Stimulated activated CD4-positive, alpha-beta T cell treated with anti-CD3 and anti-CD28 coated beads, Interleukin-4, amount 100 ng/mL, for 4 hours (primary cell): ENCODE measurements at places on chromosomes 2 and 18.
A peak's percentile ranks its signal among the peaks of the same experiment; 100 is the strongest.

GRCh38 chr2:23286758-23287704 lies 97.9 kb upstream of the KLHL29 start:
- DNase-seq: no peak

DNA sequence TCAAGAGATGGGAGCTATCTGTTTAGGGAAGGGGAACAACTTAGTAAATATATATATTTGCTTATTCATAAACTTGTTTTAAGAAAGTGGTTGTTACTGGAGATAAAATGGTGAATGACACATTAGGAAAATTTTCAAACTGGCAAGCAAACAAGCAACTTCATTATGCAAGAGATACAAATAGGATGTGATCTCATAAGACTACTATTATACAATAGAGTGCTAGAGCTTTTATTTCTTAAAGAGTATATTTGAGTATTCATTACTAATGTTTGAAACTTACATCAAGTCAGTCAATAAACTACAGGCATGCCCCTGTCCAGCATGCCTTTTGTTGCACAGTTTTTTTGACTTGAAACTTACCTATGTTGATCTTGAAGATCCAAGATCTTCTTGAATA lies 355.2 kb upstream of the KCNJ3 start:
- no peak for DNase-seq

GRCh38 chr2:12719400-12720277 lies 2.9 kb downstream of the TRIB2 start:
- no peak for DNase-seq

- DNase-seq: peak; percentile 19
Measured at GRCh38 chr18:37778417-37779165, 213.0 kb upstream of the CELF4 start.

- DNase-seq: no peak
Measured at GRCh38 chr2:16031058-16031847, 90.9 kb downstream of the MYCN start.

DNA sequence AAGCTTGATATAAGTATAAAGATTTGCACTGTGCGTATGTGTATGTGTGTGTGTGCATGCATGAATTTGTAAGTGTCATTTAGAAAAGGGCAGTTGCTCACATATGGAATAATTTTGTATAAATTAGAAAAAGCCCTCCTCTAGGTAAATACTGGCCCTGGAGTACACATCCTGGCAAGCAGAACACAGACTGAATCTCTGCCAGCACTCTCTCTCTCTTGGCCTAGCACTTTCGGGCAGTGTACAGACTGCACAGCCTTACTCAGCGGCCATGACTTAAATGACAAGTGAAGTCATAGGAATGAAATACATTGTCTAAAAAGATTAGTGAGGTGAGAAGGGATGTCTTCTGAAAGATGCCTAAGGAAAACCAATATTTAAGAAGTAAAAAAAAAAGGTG lies 214.1 kb downstream of the RDH14 start:
- DNase-seq: no peak

GRCh38 chr18:26778054-26778393 lies 87.5 kb downstream of the AQP4 start:
- DNase-seq: no peak

DNA sequence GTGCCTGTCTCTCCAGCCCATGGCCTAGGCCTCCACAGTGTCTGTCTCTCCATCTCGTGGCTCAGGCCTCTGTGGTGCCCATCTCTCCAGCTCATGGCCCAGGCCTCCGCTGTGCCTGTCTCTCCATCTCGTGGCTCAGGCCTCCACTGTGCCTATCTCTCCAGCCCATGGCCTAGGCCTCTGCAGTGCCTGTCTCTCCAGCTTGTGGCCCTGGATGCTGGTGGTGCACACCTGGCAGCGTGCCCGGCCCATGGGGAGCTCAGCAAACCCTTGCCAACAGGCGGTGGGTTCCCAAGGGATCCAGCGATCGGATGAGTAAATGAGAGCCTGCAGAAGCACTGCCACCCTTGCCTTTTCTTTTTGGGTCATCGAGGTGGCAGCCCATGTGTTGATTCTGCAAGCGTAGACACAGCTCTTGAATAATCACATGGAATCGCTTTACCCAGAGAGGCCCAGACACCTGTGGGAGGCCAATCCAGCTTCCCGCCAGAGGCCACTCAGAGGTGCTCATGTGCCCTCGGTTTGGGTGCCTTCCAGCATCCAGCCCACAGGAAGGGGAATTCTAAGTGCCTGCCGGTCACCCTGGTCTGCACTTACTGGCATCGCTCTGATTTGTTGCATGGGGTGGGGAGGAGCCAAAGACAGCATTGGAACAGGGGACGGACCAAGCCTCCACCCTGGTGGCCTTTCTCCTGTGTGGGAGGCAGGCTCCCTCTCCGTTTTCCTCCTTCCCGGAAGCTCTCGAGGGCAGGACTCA lies 101.8 kb upstream of the HDAC4 start:
- DNase-seq: no peak

DNA sequence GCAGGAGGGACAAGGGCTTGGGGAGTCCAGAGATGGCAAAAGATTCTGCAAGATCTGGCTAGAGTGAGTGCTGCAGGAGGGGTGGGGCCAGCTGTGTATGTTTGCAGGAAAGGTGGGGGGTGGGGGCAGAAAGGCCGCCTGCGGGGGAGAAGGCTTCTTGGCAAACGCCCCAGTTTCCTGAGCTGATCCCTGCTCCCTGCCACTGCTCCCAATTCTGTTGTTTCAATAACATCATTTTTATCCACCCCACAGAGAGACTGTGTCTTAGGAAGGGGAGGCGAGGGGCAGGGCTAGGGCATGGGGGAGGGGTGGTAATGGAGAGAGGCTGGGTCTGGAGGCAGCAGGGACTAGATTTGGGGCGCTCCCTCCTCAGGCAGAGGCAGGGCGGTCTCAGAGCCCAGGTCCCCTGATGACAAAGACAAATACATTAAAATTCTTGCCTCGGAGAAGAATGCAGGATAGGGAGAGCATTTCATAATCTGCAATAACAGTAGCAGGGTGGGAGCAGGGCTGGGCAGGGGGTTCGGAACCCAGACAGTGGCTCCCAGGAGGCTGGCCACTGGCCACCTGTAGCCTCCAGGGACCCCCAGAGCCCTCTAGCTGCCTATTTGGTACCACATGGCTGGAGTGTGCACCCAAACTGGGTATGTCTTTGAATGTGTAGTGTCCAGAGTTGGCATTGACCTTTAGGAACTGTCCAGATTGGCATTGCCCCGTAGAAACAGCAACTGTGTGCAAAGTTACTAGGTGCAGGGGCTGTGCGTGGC lies 2.1 kb upstream of the WNT6 start:
- no peak for DNase-seq

GRCh38 chr2:225999692-226000091 lies 600.2 kb downstream of the NYAP2 start:
- no peak for DNase-seq

- no peak for DNase-seq
Measured at GRCh38 chr2:136236019-136236418, 118.1 kb upstream of the CXCR4 start.

GRCh38 chr2:133837441-133838094 lies 269.3 kb upstream of the NCKAP5 start:
- DNase-seq: no peak

- no peak for DNase-seq
Measured at GRCh38 chr2:1137913-1138391, 187.3 kb downstream of the SNTG2 start.

DNA sequence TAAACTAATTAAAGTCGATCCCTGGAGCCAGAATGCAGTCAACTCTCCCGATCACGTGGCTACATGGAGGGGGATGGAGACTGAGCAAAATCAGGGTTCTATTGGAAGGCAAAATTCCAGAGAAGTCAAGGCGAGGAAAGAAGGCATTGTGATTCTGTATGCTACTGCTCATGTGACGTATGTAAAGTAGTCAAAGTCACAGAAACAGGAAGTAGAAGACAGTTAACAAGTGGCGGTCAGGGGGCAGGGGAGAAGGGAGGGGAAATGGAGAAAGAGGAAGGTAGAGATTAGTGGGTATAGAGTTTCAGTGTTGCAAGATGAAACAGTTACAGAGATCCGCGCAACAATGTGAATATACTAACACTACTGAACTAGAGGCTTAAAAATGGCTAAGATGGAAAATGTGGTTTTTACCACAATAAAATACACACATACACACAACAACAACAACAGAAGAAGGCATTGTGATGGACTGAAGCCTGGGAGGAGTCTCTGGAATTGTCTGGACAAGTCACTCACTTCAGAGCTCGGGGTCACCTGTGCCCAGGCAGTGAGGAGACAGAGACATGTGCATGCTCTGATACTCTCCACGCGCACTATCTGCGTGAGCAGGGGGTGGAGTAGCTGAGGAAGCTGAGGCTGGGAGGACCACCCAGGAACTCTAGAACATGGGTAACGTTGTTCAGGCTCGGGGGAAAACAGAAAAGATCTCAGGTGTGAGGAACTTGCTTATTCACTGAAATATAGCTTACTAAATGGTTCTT lies 89.9 kb upstream of the CDCA7 start:
- DNase-seq: no peak

- DNase-seq: no peak
Measured at GRCh38 chr18:79558196-79558932, 121.2 kb upstream of the CTDP1 start.

DNA sequence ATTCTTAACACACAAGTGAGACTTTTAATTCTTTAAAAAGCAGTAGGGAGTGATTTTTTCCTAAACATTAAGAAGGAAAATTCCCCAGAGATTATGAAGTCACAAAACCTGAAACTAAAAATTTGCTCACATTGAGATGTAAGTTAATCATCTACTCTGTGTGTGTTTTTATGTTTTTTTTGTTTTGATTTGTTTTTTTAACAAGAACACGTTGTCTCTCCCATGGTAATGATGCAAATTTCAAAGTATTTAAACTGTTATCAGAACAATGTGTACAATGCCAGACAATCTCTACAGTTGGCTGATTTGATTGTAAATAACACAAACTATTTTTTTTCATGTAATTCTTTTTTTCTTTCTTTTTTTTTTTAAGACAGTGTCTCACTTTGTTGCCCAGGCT lies 71.5 kb downstream of the COLEC12 start:
- DNase-seq: no peak

DNA sequence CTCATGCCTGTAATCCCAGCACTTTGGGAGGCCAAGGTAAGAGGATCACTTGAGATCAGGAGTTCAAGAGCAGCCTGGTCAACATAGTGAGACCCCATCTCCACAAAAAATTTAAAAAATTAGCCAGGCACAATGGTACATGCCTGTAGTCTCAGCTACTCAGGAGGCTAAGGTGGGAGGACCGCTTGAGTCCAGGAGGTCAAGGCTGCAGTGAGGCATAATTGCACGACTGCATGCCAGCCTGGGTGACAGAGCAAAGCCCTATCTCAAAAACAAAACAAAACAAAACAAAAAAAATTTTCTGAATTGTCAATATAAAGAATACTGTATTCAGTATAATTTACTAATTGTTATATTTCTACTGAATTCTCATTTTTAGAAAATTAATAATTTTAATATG lies 20.9 kb upstream of the NEDD4L start:
- DNase-seq: no peak

- DNase-seq: no peak
Measured at GRCh38 chr2:174337337-174338146, 2.8 kb downstream of the SP9 start.

DNA sequence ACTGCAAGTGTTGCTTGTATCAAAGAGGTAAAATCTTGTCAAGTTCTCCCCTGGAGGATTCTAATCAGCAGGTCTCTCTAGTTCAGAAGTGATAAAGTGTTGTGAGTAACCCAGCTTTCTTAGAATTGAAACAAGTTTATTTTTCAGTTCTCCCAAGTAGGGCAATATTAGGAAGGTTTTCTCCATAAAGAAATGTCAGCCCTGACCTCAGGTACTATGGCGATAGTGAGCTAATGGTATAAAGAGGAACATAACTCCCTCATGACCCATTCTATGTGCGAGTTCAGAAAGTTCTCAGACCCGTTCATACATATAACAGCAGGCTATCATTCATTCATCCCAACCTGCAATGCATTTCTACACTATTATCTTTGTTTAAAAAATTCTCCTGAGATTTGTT lies 421.1 kb upstream of the SETBP1 start:
- no peak for DNase-seq
